ENCODE measurements at places on chromosomes 7 and 10. TPM values are rescaled to one million over a fixed set of nuclear protein-coding genes. Genes with fewer than 3 reads are reported as not detected.

The CCDC146 gene
- polyA plus RNA-seq, result 0.87 TPM

DNA sequence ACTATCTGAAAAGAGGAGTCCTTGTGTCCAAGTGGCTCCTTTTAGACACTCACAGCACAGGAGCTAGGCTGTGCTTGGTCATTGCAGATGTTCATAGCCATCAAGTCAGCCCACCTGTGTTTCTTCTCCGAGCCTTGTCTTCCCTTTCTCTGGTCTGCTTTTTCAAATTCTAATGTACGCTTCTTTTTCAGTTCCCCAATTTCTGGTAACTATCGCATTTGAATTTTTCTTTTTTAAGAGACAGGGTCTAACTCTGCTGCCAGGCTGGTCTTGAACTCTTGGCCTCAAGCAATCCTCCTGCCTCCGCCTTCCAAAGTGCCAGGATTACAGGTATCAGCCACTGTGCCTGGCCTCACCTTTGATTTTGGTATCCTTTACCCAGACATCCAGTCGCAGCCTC lies 18.9 kb downstream of the APBB1IP start:
- no peak for DNase-seq

DNA sequence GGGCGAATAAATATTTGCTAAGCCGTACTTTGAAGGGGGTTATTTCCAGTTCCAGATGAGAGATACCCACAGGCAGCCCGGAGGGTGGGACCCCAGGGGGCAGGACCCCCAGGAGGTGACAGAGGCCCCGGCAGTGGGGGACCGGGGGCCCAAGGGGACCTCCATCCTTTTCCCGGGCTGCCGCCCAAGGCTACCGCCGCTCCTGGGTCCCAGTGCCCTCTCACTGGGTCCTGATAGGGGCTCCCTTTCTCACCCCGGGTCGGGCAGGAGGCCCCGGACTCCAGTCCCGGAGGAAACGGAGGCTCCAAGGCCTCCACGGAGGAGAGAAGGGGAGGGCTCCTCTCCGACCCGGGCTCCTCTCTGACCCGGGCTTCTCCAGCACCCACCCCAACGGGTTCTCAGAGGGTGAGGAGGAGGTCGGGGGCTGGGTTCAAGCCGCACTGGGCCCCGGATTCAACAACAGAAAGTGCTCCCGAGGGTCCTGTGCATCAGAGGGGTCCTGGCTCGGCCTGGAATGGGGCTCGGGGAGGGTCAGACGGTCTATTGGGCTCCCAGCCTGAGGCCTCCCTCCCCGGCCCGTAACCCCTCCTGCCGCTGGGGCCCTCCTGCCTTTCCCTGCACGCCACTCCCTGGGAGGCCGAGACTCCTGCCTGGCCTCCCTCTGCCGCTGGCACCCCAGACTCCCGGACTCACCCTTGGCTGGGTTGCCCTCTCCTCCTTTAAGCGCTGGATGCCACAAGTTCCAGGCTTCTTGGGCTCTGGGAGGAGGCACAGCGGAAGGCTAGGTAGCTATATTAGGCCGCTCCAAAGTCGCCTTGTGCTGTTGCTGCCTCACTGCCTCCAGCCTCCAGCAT lies 62.5 kb downstream of the ZNF37A start:
- no peak for DNase-seq

- DNase-seq, result no peak
Observed at GRCh38 chr10:5896208-5897052, 6.4 kb downstream of the FBH1 start.

DNA sequence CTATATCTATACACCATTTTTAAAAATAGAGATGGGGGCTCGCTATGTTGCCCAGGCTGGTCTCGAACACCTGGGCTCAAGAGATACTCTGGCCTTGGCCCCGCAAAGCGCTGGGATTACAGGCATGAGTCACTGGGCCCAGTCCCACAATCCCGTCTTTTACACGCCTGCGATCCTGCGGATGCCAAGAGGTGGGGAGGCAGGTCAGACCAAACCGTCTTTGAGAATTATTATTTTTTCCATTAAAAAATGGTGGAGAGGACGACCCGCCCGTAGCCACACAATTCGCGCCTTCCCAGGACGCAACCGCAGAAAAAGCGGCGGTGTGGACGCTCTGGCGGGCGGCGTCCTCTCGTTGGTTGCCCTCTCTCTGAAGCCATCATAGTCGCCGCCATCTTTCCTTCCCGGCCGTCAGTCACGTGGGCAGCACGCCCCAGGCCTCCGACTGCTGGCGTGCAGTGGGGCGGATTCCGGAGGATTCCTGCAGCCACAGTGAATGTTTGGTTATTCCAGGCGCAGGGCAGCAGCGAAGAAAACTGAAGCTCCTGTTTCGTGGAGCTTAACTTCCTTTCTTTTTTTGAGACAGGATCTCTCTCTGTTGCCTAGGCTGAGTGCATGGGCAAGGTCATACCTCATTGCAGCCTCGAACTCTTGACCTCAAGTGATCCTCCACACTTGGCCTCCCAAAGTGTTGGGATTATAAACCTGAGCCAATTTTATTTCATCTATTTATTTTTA lies 9.9 kb upstream of the EPHB4 start:
- peak; percentile 95 for DNase-seq

The NPSR1 gene
- polyA plus RNA-seq, result not detected
